ENCODE measurements at places on chromosomes 6 and 20.

DNA sequence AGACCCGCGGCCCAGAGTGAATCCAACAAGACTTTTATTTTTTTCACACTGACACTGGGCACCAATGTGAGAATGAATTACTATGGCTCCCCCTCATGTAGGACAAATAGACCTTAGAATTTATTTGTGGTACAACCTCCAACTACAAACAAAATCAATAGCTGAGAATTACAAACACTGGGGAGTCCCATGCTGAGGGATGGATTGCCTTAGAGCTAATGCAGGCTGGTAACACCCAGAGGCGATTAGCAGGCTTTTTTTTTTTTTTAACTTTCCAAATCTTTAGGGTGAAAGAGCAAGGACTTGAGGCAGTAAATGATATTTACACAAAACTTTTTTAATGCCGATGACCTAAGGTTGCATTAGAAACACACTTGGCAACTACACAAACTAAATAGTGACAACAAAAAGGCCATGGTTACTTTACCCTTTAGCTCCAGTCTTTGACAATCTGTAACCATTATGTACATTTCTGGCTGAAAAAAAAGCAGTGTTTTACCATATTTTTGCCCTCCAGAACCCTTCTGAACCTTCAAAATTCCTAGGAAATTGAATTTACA, 21.8 kb downstream of the SAYSD1 start:
- DNase-seq: no peak

- DNase-seq: no peak
Measured at GRCh38 chr6:155694419-155694790, 238.8 kb upstream of the NOX3 start.

- no peak for DNase-seq
Measured at GRCh38 chr6:81766482-81767069, 14.1 kb upstream of the TENT5A start.

GRCh38 chr6:143260857-143261256, 189.6 kb downstream of the ADAT2 start:
- no peak for DNase-seq

DNA sequence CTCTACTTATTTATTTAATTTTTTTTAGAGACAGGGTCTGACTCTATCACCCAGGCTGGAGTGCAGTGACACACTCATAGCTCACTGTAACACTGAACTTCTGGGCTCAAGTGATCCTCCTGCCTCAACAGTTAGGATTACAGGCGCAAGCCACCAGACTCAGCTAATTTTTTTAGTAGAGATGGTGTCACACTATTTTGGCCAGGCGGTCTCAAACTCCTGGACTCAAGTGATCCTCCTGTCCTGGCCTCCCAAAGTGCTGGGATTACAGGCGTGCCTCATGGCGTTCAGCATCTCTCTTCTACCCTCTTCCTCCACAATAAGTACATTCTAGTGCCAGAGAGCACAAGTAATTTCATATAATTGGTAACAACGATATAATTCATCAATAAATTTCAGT, 5.5 kb downstream of the SSR1 start:
- DNase-seq: no peak
